Astrocyte of the spinal cord (primary cell): ENCODE measurements at places on chromosomes 7 and 10.

- peak; percentile 1 for DNase-seq
Observed at GRCh38 chr10:10038348-10038747, 979.3 kb upstream of the CELF2 start.

- DNase-seq = no peak
Observed at GRCh38 chr10:35598379-35598778, 6.8 kb upstream of the GJD4 start.

DNA sequence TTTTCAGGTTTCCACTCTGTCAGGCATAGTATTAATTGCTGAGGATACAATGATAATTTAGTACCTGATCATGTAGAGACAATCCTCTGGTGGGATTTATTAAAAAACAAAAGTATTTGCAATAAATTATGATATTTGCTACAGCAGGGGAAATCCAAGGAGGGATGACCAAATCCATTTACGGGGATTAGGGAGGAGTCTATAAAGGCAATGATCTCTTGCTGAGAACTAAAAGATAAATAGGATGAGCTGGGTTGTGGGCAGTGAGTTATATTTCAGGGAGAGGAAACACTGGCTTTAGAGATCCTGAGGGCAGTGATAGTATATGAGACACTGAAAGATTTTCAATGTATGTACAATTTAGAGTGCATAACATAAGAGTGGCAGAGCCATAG lies 305.5 kb downstream of the GPR37 start:
- no peak for DNase-seq

GRCh38 chr10:47188156-47188555 lies 111.8 kb upstream of the GDF10 start:
- no peak for DNase-seq

DNA sequence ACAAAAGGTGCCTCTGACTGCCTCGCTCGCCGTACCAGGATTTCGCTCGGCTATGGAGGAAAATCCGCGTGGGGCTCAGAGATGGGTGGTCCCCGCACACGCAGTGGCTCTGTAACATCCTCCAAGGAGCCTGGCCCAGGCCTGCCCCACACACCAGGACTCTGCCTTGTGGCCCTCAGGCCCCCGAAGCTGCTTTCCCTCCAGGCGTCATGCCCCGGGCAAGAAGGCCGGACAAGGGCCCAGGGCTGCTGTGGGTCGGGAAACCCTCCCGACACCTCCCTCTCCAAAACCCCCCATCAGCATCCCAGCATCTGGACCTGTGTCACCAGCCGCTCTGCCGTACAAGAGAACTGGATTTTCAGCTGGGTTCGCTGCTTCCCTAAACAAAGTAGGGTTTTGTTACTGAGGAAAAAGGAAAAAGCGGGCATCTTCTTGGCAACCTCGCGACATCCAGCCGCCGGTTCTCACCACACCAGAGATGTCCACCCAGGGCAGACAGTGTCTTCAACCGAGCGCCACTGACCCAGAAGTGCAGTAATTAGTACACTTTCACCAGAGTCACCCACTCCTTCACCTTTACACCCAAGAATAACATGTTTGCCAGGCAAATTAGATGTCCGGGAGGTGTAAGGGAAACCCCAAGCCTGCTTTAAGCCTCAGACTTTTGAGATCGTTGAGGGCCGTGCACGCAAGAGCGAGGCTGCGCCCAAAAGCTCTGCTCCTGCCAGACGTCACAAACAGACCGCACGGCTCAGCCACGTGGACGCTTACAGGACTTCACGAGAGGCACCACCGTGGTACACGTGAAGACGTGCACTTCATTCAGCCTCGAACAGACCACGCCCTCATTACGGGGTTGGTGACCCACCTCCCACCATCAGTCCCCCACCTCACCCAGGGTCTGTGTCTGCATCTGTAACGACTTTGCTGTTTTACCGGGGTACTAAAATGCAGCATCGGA lies 62.2 kb downstream of the DIP2C start:
- no peak for DNase-seq

- DNase-seq = no peak
Observed at GRCh38 chr7:95269640-95270039, 54.7 kb downstream of the PON1 start.

GRCh38 chr10:132978542-132978941 lies 36.2 kb upstream of the CFAP46 start:
- DNase-seq = no peak
